Stimulated activated CD8-positive, alpha-beta memory T cell treated with anti-CD3 and anti-CD28 coated beads, Interleukin-7, amount 100 ng/mL, for 1 hour (primary cell): ENCODE measurements at places on chromosomes 6 and 20.

GRCh38 chr6:138004430-138005287, 102.6 kb downstream of the PERP start:
- no peak for DNase-seq

DNA sequence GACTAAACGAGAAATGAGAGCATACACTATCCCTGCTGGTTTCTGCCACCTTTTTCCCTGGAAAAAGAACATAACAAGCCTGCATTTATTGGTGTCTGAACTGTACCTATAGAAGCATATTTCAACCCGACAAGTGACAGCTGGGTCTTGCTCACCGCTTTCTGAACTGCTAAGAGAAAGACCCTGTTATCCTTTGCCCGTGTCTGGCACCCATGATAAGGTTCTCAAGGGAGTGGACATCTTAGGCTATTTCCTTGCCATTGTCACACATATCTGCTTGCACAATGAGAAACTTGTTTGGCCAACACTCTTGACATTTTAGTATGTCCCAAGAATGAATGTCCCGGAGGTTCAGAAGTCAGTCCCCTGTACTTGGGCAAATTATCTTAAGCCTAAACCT, 19.3 kb downstream of the RIPOR2 start:
- DNase-seq = no peak

DNA sequence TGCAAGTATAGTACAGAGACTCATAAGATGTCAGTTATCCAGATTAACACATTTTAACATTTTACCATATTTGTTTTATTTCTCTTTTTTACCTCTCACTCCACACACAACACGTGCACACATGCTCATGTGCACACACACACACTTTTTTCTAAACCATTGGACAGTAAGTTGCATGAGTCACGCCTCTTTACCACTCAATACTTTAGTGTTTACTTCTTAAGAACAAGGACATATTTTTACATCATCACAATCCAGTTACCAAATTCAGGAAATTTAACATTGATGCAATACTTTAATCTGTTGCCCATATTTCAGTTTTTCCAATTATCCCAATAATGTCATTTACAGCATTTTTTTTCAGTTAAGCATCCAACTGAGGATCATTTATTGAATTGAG, 109.0 kb downstream of the RIN2 start:
- no peak for DNase-seq

DNA sequence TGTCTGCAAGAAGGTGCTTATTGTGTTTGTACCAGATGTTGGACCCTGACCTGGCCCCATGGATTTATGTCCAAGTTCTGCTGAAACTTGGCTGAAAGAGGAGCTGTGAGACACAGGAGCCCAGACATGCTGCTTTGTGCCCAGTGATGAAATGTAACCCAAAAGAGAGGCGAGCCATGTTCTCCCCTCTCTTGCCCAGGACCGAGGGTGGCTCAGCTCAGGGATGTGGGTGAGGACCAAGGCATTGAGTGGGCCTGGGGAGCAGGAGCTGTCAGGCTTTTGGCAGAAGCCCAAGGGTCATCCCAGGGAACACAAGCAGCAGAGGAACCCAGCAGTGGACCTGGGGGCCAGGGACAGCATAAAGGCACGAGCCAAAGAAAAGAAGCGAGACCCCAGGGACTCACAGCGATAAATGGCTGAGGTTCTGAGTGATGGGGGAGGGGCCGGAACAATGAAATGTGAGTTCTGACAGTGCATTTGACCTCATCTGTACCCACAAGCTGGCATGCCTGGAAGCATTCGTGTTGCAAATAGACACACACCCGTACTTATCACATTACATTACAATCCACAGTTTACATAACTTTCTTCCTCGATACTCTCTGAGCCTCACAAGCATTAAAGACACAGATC, 363.4 kb upstream of the JARID2 start:
- DNase-seq = no peak

DNA sequence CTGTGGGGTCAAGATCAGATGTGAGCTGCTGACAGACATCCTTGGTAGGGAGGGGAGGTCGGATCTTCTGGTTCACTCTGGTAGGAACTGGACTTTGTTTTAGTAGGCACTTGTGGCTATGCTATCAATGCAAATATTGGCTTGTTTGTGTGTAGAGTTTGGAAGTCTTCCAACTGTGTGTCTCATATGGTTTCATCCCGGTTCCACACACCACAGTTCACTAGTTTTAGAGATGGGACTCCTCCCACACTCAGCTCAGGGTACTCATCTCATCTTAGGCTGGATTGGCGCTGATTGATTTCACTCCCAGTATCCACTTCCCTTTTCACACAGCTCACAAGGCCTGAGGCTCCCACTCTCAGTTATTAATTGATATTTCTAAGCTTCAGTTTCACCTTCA, 161.3 kb downstream of the THBS2 start:
- DNase-seq = no peak
